ENCODE measurements at places on chromosomes 5 and 9.

DNA sequence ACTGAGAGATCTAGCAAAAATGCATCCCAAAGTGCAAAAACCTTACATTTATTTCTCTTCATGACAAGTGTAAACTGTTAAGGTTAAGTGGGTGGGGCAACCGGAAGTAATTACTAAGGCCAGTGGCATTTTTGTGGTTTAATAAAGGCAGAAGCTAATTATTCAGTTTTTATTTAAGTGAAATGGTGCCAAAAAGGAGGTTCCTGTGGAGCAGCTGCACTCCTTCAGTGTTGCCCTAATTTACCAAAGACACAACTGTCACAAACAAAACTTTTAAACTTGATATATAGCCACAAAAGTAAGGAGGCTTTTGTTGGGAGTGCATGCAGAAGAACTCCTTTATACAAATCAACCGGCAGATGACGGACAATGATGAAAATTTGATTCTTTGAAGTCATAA is 81.6 kb downstream of the NDUFS4 start:
- no peak for DNase-seq

- DNase-seq: no peak
Measured at GRCh38 chr5:43704243-43704642, 101.3 kb downstream of the NNT start.

- DNase-seq: no peak
Measured at GRCh38 chr9:117869287-117869686, 165.1 kb downstream of the TLR4 start.

DNA sequence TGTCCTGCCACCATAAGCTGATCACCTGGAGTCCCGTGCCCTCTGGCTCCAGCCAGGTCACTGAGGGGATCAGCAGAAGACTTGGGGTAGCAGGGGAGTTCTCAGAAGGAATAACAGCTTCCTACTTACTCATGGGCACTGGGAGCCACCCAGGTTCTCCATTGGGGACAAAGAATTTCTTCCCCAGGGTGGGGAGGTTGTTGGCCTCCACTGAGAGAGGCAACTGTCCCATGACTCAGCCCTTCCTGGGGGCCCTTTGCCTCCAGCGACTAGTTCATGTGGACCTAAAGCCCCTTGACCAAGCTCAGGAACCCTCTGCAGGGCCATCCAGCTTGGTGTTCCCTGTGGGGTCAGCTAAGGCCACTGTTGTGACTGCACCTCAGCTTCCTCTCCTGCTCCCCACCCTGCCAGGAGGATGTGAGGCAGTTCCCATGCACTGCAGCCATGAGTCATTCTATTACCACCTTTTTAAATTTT is 175.0 kb downstream of the AUH start:
- DNase-seq: no peak

GRCh38 chr9:86983249-86983619 is 35.9 kb upstream of the GAS1 start:
- DNase-seq: no peak

DNA sequence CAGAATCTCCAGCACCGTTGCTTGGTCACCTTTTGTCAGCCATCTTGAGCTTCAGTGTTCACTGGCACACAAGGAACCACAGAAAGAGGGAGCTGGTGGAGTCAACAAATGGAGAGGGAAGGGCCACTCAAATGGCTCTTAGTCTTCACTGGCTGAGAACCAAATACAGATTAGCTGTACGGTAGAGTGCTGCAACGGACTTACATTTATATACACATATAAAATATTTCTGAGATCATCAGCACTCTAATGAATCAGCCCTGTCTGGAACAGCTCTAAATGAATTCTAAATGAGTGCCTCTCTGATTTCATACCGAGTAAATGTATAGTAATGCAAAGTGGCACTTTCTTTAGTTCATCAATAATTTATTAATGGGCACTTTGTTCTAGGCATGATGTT is 24.8 kb downstream of the KCTD16 start:
- no peak for DNase-seq

- DNase-seq: no peak
Measured at GRCh38 chr5:2134543-2135292, 252.0 kb upstream of the IRX4 start.

GRCh38 chr9:8096091-8096490 is 296.5 kb upstream of the DMAC1 start:
- no peak for DNase-seq

DNA sequence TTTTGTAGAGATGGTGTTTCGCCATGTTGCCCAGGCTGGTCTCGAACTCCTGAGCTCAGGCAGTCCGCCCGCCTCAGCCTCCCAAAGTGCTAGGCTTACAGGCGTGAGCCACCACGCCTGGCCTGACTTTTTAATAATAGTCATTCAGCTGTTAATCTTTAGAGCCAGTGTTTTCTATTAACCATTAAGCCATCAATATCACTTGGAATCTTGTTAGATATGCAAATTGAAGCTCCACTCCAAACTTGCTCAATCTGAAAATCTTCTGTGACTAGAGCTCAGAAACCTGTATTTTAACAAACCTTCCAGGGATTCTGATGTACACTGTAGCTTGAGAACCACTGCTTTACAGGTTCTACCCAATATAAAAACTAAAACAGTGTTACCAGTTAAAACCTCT is 113.5 kb downstream of the CDC42SE2 start:
- no peak for DNase-seq

DNA sequence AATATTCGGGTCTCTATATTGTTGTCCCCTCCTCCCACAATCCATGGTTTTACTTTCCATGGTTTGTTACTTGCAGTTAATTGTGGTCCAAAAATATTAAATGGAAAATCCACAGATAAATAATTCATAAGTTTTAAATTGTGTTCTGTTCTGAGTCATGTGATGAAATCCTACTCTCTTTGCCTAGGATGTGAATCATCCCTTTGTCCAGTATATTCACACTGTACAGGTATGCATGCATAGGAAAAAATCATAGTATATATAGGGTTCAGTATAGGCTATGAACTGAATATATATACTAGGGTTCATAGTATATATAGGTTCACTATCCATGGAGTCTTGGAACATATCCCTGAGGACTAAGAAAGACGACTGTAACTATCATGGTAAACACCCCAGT is 19.6 kb downstream of the INSYN2B start:
- DNase-seq: no peak

DNA sequence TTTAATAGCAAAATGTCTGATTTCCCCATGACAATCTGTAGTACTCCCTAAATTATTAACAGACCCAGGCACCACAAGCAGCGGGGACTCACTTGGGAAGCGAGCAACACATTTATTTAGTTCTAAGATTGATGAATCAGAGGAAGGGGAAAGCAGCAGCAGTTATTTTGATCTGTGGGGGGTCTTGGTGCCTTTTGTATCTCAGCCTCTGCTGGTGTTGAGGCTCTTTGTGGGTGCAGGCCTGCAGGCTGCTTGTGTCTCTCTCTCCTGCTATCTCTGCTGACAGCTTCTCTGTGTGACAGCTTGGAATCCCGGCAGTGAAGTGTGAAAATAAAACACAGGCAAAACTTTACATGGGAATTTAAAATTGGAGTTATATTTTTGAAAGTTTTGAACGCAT is 878.2 kb upstream of the DMAC1 start:
- no peak for DNase-seq

GRCh38 chr9:86135371-86135770 is 36.0 kb upstream of the GOLM1 start:
- no peak for DNase-seq

DNA sequence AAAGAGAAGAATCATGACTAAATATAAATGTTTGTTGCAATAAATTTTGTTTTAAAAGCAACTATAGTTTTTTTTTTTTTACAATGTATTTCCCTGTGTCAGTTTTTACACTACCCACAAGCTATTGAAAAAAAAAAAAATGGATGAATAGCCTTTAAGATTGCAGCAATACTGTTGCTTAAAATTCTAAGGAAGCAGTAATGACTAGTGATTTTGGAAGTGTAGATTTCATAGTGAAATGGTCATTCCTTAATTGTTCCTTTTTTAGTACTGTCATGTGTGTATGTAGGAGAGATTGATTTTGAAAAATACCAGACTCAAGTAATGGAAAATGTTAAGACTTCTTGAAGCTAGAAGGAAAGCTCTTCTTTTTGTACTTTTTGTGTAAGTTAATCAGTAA is 53.1 kb downstream of the NDUFS4 start:
- DNase-seq: no peak

DNA sequence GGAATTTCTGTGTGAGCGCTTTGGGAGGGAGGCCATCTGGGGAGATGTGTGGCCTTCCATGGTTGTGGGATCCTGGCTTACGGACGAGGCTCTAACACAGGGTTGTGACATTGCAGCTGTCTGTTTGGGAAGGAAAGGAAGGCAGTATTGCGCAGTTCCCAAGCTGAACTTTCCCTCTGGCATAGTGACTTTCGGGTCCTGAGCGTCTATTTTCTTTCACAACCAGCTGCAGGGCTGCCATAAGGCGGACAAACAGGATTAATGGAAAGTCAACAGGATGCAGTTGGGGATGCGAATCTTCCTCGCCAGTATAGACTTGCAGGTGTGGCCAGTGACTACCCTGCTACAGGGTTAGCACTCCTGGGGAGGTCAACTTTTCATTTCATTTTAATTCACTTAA is 25.9 kb downstream of the CCT5 start:
- DNase-seq: no peak

- DNase-seq: no peak
Measured at GRCh38 chr5:159982421-159983173, 26.3 kb upstream of the TTC1 start.

DNA sequence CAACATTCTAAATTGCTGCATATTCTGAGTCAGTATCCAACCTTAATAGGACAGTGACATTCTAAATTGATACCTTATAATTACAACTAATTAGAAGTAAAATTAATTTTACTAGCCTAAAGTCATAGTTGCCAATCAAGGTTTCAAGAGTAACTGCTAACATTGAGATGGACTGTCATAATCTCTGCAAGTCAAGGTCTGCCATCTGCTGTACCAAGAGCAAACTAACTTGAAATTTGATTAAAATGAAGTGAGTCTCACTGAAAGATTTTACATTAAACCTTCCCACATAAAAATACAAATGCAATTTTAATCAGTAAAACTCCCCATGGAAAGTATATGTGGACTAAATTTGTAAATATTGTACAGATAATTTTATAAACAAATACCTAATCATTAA is 235.3 kb downstream of the PRDM9 start:
- no peak for DNase-seq

DNA sequence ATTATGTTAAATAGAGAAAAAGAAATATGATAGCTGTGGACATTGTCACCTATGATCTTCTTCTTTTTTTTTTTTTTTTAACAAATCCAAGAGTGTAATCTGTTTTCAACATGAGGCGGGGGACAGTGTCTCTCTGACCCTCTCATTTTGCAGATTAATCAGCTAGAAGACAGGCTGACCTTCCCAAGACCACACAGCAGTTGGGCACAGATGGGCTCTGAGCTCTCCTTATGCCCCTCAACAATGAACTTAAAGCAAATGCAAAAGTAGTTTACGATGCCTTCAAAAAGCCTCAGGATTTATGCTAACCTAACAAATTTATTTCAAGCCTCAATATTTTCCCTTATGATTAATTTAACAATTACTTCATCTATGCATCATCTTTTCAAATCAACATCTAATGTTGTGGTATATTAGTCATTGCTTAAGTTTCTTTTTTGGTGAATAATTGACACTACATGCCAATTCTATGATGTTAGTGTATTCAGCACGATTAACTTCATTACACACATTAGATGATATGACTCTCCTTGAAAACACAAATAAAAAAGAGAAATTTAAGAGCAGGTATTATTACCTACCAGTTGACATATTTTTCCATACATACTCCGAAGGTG is 7.4 kb downstream of the NFIL3 start:
- no peak for DNase-seq

DNA sequence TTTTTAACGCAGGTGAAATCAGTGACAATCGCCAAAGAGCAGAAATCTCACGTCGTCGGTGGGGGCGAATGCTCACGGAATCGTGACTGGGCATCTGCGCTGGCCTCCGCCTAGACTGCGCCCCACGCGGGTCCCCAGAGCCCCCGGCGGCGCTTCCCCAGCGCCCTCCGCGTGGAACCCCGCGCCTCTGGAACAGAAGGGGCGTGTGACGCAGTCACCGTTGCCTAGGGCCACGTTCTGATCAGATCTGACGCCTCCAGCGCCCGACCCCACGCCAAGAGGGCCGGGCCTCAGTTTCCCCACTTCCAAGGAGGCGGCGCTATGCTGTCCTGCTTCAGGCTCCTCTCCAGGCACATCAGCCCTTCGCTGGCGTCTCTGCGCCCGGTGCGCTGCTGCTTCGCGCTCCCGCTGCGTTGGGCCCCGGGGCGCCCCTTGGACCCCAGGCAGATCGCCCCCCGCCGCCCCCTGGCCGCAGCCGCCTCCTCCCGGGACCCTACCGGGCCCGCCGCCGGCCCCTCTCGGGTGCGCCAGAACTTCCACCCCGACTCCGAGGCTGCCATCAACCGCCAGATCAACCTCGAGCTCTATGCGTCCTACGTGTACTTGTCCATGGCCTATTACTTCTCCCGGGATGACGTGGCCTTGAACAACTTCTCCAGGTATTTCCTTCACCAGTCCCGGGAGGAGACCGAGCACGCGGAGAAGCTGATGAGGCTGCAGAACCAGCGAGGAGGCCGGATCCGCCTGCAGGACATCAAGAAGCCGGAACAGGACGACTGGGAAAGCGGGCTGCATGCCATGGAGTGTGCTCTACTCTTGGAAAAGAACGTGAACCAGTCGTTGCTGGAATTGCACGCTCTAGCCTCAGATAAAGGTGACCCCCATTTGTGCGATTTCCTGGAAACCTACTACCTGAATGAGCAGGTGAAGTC is at the start of gene FTMT:
Gene FTMT, plus strand, starts transcription at position 240 of the 932 bp plus-strand sequence. Its CDS starts 82 bp downstream, at position 322.
- DNase-seq: no peak

DNA sequence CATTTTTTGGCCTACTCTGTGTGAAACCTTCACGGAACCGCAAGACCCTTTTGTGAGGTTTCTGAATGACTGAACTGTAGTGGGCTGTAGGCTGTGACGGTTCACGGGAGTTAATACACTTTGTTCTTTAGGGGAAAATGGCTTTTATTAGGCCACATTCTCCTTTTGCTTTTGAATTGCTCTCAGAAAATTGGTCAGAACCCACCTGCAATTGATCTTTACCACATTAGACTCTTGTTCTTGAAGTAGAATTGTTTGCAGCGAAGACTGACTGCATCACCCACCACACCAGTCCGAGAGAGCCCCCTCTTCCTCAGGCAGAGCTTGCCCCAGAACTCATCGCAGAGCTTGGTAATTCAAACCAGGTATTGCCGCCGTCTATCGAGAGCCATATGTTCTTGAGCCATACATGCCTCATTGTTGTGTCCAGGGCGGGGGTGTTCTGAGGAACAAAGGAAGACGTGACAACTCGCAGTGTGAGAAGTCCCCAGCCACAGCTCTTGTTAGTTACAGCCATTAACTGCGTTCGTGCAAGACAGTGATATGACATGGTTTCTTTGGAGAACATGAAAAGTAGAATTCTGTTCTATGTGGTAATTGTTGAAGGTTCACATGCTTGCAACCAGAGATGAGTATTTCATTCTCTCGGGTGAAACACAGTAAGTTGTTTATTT is 166.4 kb upstream of the OTULINL start:
- no peak for DNase-seq

- DNase-seq: no peak
Measured at GRCh38 chr5:152869971-152870370, 464.9 kb upstream of the NMUR2 start.

DNA sequence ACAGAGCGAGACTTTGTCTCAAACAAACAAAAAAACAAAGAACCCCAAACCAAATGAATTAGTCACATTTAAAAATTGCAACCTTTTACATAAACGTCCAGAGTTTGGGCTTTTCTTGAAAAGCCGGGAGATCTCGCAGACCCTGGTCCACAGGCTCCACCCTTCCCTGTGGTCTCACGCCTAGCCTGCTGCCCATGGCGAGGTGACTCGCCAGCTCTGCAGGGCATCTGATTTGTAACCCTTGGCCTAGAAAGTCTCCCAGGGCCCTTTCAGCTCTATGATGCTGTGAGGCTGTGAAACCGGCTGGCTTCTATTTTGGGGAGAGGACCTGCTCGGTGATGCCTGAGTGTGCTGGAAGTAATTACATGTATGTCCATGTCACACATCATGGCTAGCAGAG is 44.7 kb upstream of the PHYKPL start:
- no peak for DNase-seq

All from fibroblast of the conjunctiva (primary cell).